ENCODE measurements at places on chromosomes 3 and 15. TPM values are rescaled to one million over a fixed set of nuclear protein-coding genes. Genes with fewer than 3 reads are reported as not detected.

The C3orf22 gene
- polyA plus RNA-seq, result not detected

The FYTTD1 gene
- polyA plus RNA-seq, result 82.5 TPM

The RBPMS2 gene
- polyA plus RNA-seq, result 5.6 TPM

The FES gene
- 12.0 TPM for polyA plus RNA-seq

DNA sequence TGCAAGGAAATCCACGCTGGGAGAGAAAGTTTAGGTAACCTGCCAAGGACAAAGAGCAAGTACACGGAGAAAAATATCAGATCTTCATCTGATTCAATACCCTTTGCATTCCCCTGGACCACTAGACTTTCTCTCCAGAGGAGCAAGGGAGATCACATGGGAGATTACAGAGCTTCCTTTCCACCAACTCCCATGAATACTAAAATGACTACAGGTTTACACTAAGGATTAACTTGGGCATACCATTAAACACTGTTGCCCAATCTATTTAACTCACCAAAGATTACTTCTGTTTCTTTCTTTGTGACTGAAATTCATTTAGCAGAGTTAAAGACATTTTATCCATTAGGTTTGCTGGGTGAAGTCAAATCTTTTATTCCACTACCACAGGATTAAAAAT, 71.2 kb downstream of the RYK start:
- no peak for DNase-seq

DNA sequence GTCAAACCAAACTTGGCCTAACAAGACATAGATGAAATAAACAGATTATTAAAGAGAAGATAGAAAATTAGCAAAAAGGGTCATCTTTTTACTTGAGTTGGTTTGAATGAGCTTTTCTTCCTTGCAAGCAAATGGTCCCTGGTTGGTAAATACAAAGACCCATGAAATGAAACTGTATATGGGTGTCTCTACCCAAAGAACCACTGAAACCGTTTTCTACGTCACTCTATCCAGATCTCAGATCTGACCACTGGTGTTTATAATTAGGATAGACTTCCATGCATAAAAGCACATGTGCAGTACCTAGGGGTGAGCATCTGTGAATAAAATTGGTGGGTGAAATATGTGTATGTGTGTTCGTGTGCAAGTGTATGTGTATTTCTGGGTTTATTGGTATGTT, 73.2 kb downstream of the CLDN11 start:
- no peak for DNase-seq

DNA sequence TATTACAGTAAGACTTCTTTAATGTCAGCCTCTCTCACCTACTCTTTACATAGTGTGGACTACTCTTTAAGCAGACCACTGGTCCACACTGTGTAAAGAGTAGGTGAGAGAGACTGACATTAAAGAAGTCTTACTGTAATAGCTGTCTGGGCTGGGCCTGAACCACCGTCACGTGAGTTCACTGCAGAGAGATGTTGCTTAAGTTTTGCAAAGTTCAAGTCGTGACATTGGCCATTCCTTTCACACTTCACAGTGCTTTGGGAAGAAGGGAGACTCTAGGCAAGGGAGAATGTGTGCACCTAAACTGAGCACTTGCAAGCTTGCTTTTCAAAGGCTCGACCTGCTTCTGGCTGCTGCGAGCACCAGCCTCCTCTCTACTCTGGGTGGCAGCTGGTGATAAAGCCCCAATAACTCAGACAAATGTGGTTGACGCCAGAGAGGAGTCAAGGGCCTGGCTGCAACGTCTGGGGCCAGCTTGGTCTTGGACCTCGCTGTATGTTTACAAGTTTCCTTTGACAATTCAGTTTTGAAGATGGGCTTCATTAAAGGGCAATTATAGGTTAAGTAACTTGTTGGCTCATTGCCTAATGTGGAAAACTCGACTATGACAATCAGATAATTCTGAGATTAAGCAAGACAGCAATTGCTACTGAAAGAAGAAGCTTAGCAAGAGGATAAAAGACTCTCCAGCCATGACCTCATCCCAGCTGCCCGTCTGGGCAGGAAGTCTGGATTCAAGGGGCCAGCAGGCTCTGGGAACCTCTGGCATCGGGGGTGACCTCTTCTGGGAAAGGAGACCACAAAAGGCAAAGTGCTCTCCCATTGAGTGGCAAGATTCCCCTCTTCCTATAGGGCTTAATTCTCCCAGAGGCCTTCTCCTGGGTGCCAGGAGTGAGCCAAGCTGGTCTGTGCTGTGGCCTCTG, 242.1 kb upstream of the TLE3 start:
- DNase-seq, result no peak

DNA sequence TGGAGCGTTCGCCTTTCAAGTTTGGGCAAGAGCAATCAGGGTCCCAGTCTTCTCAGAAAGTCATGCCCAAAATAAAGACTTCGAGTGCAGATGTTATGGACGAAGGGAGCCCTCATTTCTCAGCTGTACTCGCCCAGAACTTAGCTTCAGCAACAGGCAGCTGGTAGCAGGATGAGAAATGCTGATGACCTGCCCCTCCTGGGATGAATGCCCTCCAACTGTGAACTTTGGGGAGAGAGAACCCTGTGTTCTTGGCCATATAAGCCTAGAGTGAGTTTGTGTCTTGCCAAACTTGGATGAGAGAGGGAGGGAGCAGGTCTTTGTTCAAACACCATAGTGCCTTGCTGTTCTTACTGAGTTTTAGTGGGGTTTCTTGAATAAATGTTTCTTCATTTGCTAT, 400.3 kb downstream of the LRTM1 start:
- DNase-seq, result no peak

DNA sequence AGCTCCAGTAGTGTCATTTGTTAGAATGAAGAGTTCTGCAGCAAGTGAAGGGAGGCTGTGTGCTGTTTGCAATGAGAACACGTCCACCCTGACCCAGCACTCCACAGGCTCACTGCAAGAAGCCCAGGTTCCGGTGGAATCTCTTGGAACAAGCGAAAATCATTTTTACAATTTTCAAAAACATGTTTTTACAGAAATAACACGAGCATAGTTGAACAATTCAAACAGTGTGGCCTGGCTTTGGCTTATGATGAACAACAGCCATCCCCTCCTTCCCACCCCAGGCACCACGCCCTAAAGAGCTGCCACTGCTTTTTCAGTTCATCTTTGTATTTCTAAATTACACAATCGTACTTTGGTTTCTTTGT, 59.5 kb upstream of the KY start:
- no peak for DNase-seq

Measured in muscle of arm (tissue), 14 donors.